Activated T-helper 1 cell treated with anti-CD3 and anti-CD28 coated beads, Interleukin-2, amount 50 U/mL, for 16 hours (primary cell): ENCODE measurements at places on chromosomes 7 and 10.

DNA sequence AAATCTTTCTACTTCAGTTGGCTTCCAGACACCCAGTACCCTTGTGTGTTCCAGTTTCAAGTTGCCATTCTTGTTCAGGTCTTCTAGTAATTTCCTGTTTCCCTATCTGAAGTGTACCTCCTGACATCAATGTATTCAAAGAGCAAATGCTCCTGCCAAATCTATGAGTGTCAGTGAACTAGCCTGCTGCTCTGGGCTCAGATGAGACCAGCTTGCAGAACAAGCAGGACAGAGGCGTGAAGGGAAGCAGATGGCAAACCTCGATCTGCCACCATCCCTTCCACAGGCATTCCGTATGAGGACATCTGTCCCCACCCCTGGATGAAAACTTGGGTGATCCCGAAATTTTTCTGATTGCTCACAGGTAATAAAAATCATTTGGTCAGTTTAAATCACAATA is 4.4 kb upstream of the MPP7 start:
- DNase-seq: no peak

DNA sequence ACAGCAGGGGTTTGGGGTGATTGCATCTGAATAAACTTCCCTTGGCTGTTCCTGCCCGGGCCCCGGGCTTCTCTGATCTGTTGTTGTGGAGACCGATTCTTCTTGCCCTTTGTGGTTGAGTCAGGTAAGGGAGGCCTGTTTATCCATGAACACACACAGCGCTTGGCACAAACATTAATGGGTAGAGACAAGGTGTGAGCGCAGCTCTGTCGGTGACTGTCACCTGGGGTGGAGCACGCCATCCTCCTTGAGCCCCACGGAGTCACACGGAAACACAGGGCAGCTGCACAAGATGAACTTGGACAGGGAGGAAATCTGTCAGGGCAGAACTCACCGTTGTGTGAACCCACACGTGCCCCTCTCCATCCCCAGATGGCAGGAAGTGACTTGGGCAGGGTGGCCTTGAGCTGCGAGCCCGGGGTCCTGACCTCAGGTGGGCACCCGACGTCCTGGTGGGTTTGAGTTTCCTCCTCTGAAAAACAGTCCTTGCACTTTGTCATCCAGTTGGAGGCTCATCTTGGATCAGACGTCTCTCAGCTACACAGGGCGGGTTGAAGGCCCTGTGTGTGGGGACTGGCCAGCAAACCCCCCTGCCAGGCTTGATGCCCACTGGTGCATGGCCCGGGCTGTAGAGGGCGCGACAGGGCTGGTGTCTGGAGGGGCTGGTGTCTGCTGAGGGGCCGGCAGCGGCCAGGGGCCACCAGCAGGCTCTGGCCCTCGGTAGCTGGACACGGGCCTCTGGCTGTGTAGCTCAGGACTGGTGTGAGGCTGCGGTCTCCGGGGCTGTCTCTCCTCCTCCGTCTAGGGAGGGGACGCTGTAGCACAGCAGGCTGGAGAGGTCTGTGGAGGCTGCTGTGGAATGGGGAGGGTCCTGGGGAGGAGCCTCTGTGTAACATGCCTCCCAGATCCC is 24.2 kb upstream of the SHH start:
- DNase-seq: no peak

DNA sequence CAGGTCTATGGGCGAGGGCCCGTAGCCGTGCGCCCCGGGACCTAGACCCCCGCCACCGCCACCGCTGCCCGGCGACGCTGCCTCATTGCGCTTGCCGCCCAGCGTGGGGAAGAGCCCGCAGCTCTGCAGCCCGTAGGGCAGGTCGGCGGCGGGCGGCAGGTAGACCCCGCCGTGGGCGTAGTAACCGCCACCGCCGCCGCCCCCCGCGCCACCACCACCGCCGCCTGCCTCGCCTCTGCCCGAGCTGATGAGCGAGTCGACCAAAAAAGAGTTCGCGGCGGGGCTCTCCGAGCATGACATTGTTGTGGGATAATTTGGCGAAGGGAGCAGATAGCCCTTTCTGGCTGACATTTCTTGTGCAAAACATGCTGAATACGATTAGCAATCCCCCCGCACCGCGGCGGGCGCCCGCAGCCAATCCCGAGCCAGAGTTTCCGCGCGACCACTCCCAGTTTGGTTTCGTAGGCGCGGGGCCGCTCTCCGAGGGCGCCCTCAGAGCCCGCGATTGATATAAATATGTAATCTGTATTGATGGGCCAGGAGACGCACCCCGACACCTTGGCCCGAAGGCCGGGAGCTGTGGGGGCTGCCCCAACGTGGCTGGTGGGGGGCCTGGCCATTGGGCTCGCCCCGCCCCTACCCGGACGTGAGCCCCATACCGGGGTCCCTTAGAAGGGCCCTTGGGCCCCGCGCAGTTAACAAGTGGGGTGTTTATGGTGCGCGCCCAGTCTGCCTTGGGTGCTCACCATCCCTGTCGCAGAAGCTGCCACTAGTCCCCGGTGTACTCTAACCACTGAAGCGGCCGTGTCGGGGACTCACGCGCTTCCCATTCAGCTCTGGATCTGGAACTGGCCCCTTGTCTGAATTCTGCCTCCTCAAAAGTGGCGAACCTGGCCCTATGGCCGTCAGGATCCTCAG is at the start of gene HOXA10:
Gene HOXA10 (minus strand): TSS at position 365 of the 918 bp plus-strand sequence. CDS start 14 bp downstream, at position 351.
- DNase-seq: no peak

- DNase-seq: no peak
Measured at GRCh38 chr7:47758546-47758945, 176.6 kb upstream of the TNS3 start.

DNA sequence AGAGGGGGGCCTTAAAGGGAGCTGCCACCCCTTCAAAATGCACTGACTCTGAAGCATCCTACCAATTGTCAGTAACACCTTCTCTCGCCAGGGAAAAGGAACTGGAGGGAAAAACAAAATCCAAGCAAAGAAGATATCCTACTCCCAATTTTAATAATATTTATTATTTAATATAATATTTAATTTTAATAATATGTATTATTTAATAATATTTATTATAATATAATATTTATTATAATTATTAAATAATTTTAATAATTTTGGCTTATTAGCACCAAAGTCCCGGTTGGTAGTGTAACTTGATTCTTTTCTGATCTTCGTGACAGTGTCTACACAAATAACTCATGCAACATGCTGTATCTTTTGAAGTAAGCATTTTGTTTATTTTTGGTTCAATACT is 58.6 kb upstream of the AGBL3 start:
- DNase-seq: no peak

GRCh38 chr10:115171392-115171960 is 78.3 kb downstream of the ATRNL1 start:
- no peak for DNase-seq

DNA sequence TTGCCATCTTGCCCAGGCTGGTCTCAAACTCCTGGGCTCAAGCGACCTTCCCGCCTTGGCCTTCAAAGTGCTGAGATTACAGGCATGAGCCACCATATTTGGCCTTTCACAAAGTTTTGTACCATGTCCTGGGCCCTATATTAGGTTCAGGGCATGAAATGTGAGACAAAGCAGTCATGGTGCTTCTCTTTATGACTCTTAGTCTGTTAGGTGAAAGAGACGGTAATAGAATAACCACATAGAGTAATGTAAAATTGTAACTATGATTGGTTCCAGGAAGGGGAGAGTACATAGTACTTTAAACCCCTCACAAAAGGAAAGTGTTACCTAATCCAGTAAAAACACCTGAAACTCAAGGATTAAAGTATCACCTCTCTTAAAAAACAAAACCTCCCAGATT is 144.7 kb downstream of the SPAG6 start:
- DNase-seq: no peak

DNA sequence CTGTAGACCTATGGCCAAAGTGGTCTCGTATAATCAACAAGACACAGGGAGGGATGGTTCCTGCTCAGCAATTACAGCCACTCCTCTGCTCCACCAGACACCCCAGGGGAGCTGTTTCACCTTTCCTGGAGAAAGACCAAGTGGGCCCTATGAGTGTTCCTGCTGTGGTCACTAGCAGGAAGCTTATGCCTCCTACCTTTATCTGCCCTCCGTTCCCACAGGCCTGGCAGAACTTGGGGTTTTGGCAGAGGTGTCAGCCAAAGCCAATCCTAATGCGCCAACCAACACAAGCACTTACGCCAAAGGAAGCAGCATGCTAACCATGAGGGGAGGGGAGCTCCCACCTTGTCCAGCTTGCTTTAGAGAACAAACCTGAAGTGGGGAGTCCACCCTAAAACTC is 31.2 kb downstream of the XPNPEP1 start:
- no peak for DNase-seq

DNA sequence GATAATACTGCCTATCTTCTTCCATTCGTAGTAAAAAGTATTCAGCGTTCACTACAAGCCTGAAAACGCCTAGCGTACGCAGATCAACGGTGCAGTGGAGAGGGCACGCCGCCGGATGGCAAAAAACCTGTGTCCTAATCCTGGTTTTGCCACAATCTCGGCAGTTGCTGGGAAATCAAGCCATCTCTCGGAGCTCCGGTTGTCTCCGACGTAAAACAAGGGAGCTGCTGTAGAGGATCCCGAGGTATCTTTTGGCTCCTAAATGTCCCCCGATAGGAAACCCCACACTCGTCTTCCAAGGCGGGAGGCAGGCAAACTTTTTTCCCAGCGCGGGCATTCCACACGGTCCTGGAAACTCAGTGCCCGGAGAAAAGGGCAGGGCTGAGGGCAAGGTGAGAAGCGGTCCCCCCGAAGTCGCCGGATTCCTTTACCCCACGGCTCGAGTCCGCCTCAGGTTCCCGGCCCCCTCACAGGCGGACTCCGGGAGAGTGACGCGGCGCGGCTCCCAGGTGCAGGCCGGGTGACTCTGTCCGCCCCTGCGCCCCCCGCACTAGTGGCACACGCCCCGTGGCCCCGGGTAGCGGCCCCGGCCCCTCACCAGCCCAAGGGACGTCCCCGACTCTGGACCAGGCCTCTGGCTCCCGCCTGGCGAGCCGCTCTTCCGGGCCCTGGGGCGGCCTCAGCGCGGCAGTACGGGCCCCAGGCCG is 649 bp downstream of the IDE start:
- DNase-seq: peak; percentile 5

- DNase-seq: peak; percentile 17
Measured at GRCh38 chr10:49592726-49593563, 17.2 kb upstream of the SLC18A3 start.
